ENCODE measurements at places on chromosomes 13 and 19.
A peak's percentile ranks its signal among the peaks of the same experiment; 100 is the strongest.

GRCh38 chr19:33215438-33216197, 10.0 kb downstream of the SLC7A10 start:
- DNase-seq = no peak

- DNase-seq = no peak
Observed at GRCh38 chr13:24045597-24045996, 114.9 kb upstream of the SPATA13 start.

GRCh38 chr19:33456845-33457220, 64.8 kb downstream of the PEPD start:
- no peak for DNase-seq

GRCh38 chr13:40469581-40470310, 196.7 kb downstream of the FOXO1 start:
- DNase-seq = no peak

GRCh38 chr19:46896076-46896794, 35.4 kb downstream of the ARHGAP35 start:
- no peak for DNase-seq

GRCh38 chr19:7933411-7933810, 7.5 kb upstream of the CTXN1 start:
- no peak for DNase-seq

GRCh38 chr13:46644816-46645215, 91.8 kb downstream of the LRCH1 start:
- no peak for DNase-seq

DNA sequence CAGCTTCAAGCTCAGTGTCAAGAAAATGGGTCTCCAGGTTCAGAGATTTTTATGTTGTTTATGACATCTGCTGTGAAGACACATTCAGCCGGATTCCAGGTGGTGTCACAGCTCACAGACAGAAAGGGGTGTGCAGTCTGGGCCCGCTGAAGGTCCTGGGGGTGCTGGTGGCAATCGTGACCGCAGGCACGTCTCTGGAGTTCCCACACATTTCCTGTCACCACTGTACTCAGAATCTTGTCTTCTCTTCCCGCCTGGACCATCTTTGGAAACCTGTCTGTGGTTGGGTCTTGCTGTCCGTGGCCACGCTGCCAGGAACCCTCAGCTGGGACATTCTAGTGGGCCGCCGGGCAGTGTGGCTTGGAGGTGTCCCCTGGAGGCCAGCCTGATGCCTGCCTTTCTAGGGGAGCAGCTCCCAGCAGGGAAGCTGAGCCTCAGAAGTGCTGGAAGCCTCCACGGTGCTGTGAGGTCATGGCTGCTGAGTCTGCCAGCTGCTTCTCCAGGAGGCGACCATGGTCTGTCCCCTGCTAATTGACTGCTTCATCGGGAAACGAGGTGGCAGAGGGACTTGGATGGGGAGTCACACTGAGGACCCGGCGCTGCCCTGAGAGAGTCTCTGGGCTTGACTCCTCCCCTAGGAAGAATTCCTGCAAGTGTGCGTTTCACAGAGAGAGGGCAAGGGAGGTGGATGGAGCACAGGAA, 3.7 kb downstream of the TEX29 start:
- DNase-seq = no peak

- no peak for DNase-seq
Observed at GRCh38 chr13:109790942-109791605, 4.7 kb upstream of the IRS2 start.

DNA sequence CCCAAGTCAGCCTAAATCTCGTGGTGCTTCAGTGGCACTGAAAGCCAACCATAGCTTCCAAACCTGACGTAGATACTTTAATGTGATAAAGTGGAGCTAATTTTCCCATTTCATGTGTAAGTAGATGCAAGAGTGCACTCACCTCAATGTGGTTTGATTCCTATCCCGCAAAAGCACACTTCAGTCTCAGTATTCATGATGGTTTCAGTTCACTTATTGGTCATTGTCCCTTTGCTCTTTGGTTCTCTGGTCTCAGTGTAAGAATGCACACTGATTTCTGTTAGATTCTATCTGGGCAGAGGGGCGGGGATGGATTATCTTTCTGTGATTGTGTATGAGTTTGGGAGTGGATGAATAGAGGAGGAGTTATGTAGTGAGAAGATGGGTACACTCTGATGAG, 340.6 kb downstream of the KCNRG start:
- DNase-seq = no peak

DNA sequence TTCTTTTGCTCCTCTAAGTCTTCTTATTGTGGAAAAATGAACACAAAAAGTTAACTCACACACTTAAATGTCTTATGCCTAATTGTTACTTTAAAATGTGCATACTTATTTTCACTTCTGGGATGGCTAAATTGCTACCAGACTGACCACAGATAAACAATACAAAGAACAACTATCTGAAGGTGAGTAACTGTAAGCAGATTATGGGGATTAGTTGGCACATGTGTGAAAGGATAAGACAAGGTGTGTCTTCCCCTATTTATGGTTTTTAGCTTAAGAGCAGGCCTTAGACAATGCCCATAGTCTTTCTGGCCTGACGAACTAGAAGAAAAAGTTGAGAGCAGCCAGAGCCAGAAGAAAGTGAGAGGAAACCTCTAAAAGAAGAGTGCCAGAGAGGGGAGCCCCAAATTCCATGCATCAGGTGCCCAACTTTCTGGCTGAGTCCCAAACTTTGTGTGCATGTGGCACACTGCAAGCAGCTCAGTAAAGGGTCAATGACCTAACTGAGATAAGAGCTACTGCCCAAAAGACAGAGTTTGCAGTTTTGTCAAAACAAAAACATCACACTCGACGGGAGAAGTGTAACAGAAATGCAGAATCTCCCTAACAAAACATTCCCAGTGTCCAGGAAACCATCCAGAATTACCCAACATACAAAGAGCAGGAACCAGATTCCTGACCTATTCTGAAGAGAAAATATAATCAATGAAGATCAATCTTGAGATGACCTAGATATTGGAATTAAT, 375.4 kb downstream of the KCNRG start:
- DNase-seq = no peak

DNA sequence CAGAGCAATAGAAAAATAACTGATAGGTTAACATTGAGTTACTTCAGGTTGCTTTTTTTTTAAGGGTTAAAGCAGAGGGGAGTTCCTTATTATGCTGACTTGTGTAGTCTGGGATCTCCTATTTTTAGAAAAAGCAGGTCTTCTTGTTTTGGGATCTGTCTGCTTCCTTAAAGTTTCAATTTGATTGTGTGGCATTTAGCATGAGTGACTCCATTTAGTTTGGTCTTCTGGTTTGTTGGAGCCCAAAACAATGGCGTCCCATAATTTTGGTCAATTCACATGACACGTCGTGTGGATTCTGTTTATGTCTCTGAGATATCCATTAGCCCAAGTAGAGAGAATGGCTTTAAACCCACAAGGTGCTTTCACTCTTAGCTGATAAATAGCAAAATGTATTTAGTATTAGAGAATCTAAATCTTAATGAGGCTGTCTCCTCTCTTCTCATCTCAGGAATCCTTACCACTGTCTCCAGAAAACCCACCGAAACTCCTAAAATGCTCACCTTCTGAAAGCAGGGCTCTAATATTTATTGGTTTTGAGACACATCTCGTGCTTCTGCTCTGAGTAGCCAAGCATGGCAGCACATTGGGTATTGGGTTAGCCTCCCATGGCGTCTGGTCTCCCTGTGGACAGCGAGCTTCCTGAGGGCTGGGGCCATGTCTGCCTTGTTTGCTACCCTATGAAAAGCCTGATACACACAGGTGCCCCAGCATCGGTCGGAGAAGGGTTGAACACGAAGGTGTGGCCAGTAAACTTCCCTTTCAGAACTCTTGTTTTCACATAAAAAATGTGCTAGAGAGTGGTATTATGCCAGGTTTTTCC, 67.2 kb upstream of the GPR183 start:
- DNase-seq = no peak

DNA sequence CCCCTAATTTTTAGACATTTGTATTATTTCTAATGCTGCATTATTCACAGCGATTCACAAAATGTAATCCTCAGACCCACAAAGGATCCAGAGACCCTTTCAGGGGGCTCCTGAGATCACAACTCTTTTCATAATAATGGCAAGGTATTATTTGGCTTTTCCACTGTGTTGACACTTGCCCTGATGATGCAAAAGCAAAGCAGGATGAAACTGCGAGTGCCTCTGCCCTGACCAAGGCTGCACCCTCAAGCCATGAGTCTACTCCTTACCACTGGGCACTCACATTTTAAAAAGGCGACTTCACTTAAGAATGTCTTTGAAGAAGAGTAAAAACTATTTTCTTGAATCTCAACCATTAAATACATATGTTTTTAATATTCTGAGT, 11.4 kb downstream of the ELF1 start:
- DNase-seq = no peak

GRCh38 chr19:36771261-36772231, 1.1 kb downstream of the ZNF850 start:
- peak; percentile 15 for DNase-seq

- DNase-seq = no peak
Observed at GRCh38 chr13:24004971-24005370, 107.7 kb upstream of the C1QTNF9B start.

GRCh38 chr13:89967701-89968100, 1379.8 kb upstream of the MIR17HG start:
- no peak for DNase-seq

- DNase-seq = no peak
Observed at GRCh38 chr19:2578901-2579677, 103.2 kb downstream of the GADD45B start.

- DNase-seq = no peak
Observed at GRCh38 chr13:34671137-34671536, 270.9 kb upstream of the NBEA start.

- no peak for DNase-seq
Observed at GRCh38 chr13:28490061-28490460, 4.9 kb downstream of the FLT1 start.

GRCh38 chr19:8334458-8335342, 8.4 kb downstream of the KANK3 start:
- DNase-seq = no peak

- DNase-seq = no peak
Observed at GRCh38 chr13:94327318-94327717, 152.2 kb downstream of the DCT start.

GRCh38 chr19:30228113-30228834, 143.9 kb upstream of the ZNF536 start:
- no peak for DNase-seq

DNA sequence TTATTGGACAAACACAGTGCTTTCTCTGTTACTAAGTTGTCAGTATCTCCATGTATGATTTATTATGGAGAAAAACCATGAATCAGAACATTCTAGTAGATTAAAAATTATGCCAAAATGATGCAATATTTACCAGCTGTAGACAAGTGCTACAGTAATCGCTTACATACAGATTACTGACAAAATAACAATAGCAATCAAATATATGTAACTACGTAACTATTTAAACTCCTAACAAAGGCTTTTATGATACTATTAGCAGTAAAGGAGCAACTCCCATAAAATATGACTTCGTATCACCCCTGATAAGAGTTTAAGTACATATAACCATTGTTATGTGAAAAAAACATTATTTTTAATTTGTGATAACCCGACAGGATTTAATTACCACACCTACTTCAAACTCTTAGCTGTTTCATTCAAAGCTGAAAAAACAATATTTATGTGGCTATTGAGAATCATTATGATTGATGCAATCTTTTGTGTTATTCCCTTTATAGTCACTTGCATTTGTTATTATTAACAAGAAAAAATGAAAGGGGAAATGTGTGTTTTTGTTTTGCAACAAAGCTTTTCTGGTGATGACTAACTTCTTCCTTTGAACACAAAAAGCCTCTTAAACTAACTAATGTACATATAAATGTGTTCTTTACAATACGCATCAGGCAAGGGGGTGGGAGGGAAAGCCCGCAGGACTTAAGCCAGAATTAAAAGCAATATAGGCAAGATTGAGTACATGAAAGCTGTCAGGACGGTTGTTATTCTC, 147.4 kb downstream of the ABCC4 start:
- peak; percentile 46 for DNase-seq

- DNase-seq = no peak
Observed at GRCh38 chr19:49335071-49335783, at the start of gene CD37. TSS of gene CD37 (plus strand) at chr19:49335406. CDS start at chr19:49335541, 135 bp downstream.

- DNase-seq = no peak
Observed at GRCh38 chr13:32117701-32118100, 86.1 kb downstream of the FRY start.

- no peak for DNase-seq
Observed at GRCh38 chr13:36650611-36651010, 23.2 kb upstream of the SERTM1 start.

- no peak for DNase-seq
Observed at GRCh38 chr13:109476001-109476400, 310.4 kb downstream of the IRS2 start.

- no peak for DNase-seq
Observed at GRCh38 chr19:19538061-19538784, at the start of gene CILP2. TSS of gene CILP2 (plus strand) at chr19:19538265. CDS start at chr19:19538350, 85 bp downstream.

DNA sequence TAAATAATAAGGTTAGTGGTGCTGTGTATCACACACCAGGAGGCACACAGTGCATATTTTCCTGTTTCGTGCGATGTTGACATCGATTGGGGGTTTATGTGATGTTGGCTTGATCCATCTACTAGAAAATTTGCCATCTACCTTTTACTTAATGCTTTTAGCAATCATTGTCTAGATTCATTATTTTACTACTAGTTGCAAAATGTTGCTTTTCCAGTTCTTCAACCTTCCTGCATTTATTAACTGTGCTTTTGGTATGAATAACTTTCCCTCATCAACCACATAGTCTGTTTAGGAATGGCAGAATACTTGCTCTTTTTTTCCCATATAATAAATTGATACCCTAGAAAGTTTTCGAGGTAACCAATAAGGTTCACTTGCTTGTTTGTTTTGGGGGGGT, 17.5 kb downstream of the C13orf42 start:
- DNase-seq = no peak

DNA sequence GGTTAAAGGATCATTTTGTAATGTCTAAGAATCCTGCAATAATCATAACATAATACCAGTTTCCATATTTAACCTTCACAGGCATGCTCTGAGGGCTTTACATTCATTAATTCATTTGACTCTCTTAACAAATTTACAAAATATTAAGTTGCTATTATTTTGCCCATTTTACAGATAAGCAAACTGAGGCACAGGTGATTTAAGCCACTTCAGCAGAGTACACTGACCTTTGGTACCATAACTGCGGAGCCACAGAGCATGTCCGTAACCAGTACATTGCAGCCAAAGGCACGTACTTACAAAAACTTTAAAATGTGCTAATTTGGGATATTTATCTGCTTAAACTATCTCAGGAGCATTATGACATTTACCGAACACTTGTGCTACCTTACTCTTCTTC, 169.4 kb upstream of the MYO16 start:
- no peak for DNase-seq

DNA sequence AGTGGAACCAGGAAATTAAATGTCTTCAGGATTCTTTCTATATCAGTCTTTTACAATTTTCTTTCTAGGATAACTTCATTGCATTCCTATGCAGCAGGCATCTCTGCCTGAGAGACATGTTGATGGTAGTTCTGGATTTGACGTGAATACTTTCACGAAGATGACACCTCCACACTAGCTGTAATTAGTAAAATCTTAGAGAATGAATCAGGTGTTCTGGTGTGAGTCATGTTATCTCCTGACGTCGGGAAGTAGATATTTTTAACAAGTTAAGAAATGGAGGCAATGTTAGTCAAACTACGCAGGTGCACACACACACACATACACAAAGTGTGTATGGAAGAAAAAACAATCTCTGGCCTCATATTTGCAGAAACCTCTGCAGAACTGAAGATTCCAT, 1661.3 kb upstream of the MIR17HG start:
- DNase-seq = no peak

Data from NCI-H2081 treated with DMSO at 0.1 percent for 48 hours (cell line).